ENCODE measurements at places on chromosomes 4 and X.

DNA sequence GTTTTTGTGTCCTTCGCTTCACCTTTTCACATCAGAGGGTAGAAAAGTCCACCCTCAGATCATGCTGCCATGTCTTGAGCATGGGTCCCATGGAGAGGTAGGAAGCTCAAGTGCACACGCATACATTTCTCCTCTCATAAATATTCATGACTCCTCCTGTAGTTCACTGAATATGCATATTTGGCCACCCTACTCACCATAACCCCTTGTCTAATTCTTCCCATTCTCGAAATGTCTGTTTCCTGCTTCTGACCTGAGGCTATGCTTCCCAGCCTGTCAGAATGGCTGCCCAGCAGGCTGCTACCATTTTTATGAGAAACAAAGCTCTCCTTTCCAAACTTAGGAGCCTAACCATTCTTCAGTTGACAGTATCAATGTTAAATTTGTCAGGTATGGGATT is 86.5 kb downstream of the ADRA2C start:
- no peak for DNase-seq

GRCh38 chr4:3313556-3314228 is 20.9 kb downstream of the RGS12 start:
- DNase-seq, result no peak

DNA sequence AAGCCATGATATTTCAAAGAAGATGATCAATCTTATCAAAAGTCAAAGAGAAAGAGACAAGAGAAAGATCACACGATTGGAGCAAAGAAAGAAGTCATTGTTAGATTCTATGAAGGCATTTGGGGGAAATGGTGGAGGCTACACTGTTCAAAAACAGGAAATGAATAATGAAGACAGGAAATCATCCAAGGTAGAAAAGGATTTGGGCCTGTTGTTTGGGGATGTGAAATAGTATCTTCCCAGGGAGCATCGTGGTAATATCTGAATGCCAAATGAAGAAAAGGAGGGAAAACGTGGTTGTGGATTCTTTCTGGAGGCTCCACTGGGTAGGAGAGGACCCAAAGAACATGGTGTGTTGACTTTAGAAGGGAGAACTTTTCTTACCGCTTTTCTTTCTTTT is 482.4 kb downstream of the NLGN4X start:
- no peak for DNase-seq

DNA sequence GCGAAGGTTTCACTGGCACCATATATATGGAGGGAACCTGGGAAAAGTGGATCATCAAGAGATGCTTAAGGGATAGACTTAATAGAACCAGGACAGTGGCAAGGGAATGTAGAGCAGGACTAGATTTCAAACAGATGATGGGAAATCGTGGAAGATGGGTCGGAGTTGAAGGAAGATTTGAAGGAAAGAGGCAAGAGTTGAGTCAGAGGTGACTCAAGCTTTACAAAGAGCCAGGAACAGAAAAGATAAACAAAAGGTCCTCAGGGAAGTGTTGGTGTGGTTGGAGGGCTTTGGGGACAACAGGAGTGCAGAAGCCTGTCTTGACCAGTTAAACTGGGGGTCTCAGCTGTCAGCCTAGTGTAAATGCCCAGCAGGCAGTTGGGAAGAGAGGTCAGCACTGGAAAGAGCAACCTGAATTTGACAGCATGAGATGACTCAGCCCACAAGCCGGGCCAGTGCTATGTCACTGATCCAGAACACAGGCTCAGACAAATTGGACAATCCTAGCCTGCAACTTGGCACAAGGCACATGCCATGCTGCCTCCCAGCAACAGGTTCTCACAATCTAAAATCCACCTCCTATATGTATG is 230.5 kb downstream of the IDS start:
- DNase-seq, result no peak
